ENCODE measurements at places on chromosomes 2 and 18. TPM values are rescaled to one million over a fixed set of nuclear protein-coding genes. Genes with fewer than 3 reads are reported as not detected.

DNA sequence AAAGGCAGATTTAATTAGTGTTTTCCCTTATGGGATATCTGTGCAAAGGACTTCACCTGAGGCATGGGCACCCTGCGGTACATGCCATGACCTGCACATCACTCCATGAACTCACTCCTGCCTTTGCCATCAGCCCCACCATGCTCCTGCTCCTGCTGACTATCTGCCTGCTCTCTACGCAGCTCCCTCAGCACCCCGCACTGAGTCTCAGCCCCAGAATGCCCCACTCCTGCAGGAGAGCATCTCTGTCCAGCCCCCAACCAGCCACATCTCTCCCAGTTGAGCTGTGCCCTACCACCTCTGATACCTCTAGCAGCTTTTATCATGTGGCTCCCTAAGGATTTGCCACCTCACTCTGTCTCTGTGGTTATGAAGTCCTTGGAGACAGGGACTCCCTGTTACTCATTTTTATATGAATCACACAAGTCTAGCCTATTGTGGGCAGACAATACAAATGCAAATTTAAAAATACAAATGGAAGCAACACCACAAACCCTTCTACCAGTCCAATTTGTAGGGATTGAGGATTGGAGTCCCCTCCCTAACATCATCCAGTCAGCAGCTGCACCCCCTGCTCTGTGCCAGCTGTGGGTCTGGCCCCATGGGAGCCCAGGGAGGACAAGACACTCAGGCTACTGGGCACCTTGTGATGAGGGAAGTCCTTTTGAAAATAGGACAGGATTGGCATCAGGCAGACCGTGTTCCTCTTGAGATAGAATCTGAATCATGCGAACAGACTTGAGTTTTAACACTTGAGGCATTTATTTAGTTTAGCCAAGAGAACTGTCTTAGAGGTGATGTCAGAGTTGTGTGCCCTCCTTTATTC lies 689.6 kb upstream of the HS6ST1 start:
- no peak for DNase-seq
- H3K4me3 ChIP-seq, result no peak overlapping the region
- no peaks in the 10 kb centered on the region for H3K4me1 ChIP-seq
- H3K27me3 ChIP-seq, result peaks cover 7% of the 10 kb centered on the region
- no peaks in the 10 kb centered on the region for H3K36me3 ChIP-seq

- no peak overlapping the region for H3K27ac ChIP-seq
- peaks cover 29% of the 10 kb centered on the region for H3K4me1 ChIP-seq
- DNase-seq, result peak; percentile 9
- peaks cover 19% of the 10 kb centered on the region for H3K36me3 ChIP-seq
Measured at GRCh38 chr2:239386872-239387445, 13.9 kb downstream of the HDAC4 start.

GRCh38 chr2:238897911-238898311 lies 50.0 kb downstream of the TWIST2 start:
- peaks cover 1% of the 10 kb centered on the region for H3K4me1 ChIP-seq
- H3K27ac ChIP-seq, result no peak overlapping the region
- DNase-seq, result no peak
- no peak overlapping the region for H3K4me3 ChIP-seq
- no peaks in the 10 kb centered on the region for H3K36me3 ChIP-seq
- no peaks in the 10 kb centered on the region for H3K27me3 ChIP-seq

Gene PCARE
- 0.66 TPM for total RNA-seq

DNA sequence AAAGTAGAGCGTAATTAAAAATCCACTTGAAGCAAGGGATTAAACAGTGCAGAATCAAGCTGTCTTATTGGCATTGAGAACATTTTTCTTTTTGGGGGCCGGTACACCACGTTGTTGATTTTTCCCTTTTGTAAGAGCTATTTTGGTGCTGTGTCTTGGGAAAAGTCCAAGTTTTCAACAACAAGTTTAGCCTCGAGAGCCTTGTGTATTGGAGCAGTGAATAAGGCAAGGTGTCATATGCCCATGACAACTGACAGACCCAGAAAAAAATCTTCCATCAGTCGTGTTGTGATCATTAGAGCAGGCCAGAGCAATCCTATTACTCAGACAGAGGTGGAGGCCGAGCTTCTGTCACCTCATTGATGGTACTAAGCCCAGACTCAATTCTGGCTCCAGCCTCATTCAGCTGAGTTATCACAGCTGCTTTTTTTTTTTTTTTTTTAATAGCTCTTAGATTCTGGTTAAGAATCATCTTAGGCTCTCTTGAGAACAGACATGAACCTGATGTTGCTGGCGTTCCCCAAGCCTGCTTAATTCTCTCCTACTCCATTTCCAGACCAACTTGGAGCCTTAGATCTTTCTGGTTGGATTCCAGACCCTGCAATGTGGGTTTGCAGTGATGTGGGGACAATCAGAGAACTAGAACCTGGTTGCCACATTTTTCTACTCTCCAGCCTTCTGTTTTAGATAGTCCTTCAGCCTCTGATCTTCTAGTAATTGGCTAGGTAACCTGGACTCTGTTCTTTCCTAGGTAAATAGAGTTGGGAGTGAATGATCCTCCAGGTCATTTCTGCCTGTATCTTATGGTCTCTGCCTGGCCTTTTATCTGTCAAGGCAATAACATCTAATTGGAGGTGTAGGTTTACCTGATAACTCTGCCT lies 43.1 kb downstream of the MOGAT1 start:
- no peak overlapping the region for H3K27ac ChIP-seq
- DNase-seq, result no peak
- H3K4me3 ChIP-seq, result no peak overlapping the region
- no peaks in the 10 kb centered on the region for H3K36me3 ChIP-seq
- H3K27me3 ChIP-seq, result no peaks in the 10 kb centered on the region

DNA sequence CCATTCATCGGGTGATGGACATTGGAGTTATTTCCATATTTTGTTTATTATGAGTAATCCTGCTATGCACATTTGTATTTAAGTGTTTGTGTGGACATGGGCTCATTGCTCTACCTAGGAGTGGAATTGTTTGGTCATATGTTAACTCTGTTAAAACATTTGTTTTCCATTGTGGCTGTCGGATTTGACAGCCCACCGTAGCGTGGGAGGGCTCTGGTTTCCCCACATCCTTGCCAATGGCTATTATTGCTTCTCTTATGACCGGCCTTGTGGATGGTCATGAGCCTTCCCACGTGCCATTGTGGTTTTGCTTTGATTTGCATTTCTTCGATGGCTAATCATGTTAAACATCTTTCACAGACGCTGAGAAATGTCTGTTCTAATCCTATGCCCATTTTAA lies 92.0 kb downstream of the ZNF236 start:
- no peaks in the 10 kb centered on the region for H3K36me3 ChIP-seq
- DNase-seq, result no peak
- no peaks in the 10 kb centered on the region for H3K27me3 ChIP-seq
- no peak overlapping the region for H3K4me3 ChIP-seq
- H3K4me1 ChIP-seq, result peaks cover 4% of the 10 kb centered on the region

GRCh38 chr2:150480241-150480640 lies 7.2 kb downstream of the RND3 start:
- H3K4me1 ChIP-seq, result peaks cover 43% of the 10 kb centered on the region
- no peaks in the 10 kb centered on the region for H3K27me3 ChIP-seq
- H3K4me3 ChIP-seq, result no peak overlapping the region
- DNase-seq, result no peak
- no peak overlapping the region for H3K27ac ChIP-seq
- H3K36me3 ChIP-seq, result no peaks in the 10 kb centered on the region

- H3K27ac ChIP-seq, result no peak overlapping the region
- no peaks in the 10 kb centered on the region for H3K36me3 ChIP-seq
- peaks cover 4% of the 10 kb centered on the region for H3K27me3 ChIP-seq
- no peak overlapping the region for H3K4me3 ChIP-seq
- no peak for DNase-seq
Measured at GRCh38 chr2:146540271-146540932, 1304.4 kb upstream of the ACVR2A start.

Gene DDX1
- 255 TPM for total RNA-seq

GRCh38 chr18:2204736-2205135 lies 366.6 kb downstream of the METTL4 start:
- no peak for DNase-seq
- no peaks in the 10 kb centered on the region for H3K36me3 ChIP-seq
- H3K4me1 ChIP-seq, result no peaks in the 10 kb centered on the region
- no peak overlapping the region for H3K4me3 ChIP-seq
- no peak overlapping the region for H3K27ac ChIP-seq
- H3K27me3 ChIP-seq, result no peaks in the 10 kb centered on the region

- no peak for DNase-seq
- H3K36me3 ChIP-seq, result no peaks in the 10 kb centered on the region
- H3K4me3 ChIP-seq, result peak overlapping the region; percentile 91
- peaks cover 6% of the 10 kb centered on the region for H3K27me3 ChIP-seq
Measured at GRCh38 chr2:175005733-175006264, 618 bp upstream of the CHN1 start.

Gene CARF
- 9.1 TPM for total RNA-seq

GRCh38 chr18:43279015-43279744 lies 1.9 kb upstream of the SYT4 start:
- H3K4me1 ChIP-seq, result peaks cover 20% of the 10 kb centered on the region
- H3K27me3 ChIP-seq, result peaks cover 5% of the 10 kb centered on the region
- H3K36me3 ChIP-seq, result no peaks in the 10 kb centered on the region
- peak overlapping the region; percentile 33 for H3K27ac ChIP-seq

DNA sequence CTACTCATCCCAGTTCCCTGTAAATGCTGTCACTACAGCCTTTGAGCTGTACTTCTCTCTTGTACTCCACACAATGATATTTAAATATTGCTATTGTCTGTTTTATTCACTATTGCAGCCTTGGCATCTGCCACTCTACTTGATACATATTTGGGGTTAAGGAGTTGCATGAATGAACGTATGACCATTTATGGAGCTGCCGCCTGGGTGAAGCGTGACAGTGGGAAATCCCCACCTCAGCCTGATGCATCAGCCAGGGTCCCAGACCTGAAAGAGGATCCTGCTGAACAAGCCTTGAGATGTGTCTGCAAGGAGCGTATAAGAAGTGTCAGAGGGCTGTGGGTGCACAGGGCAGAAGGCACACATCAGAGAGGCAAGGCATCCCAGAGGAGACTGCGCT lies 39.1 kb downstream of the MRPL35 start:
- H3K27ac ChIP-seq, result no peak overlapping the region
- H3K36me3 ChIP-seq, result peaks cover 14% of the 10 kb centered on the region
- DNase-seq, result no peak

Gene ARHGAP15
- total RNA-seq, result not detected

Gene UGT1A4
- total RNA-seq, result not detected

- no peak overlapping the region for H3K4me3 ChIP-seq
- no peak for DNase-seq
- H3K27me3 ChIP-seq, result peaks cover 3% of the 10 kb centered on the region
- H3K36me3 ChIP-seq, result no peaks in the 10 kb centered on the region
Measured at GRCh38 chr2:112821142-112821541, 15.4 kb downstream of the IL1B start.

- no peak for DNase-seq
- H3K27ac ChIP-seq, result no peak overlapping the region
- H3K27me3 ChIP-seq, result peaks cover 18% of the 10 kb centered on the region
- H3K4me1 ChIP-seq, result peaks cover 2% of the 10 kb centered on the region
Measured at GRCh38 chr2:120437604-120438000, 91.7 kb downstream of the INHBB start.

DNA sequence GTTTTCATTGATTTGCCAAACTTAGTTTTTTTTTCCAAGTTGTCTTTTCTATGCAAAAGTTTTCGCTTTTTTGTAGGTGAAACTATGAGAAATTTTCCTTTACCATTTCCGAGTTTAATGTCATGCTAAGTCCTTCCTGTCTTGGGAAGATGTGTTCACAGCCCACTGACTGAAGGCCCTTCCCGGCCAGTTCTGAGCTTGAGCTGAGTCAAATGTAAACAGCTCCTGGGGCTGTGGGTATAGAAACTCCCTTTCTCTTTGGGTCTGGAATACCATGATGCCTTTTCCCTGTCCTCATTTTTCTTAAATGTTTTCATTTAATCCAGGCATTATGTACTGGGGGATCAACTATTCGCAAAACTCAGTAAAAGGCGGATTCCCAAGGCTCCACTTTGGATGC lies 69.8 kb upstream of the IL1R1 start:
- no peak overlapping the region for H3K4me3 ChIP-seq
- H3K27me3 ChIP-seq, result peaks cover 3% of the 10 kb centered on the region
- H3K36me3 ChIP-seq, result peaks cover 5% of the 10 kb centered on the region

- H3K27ac ChIP-seq, result no peak overlapping the region
- DNase-seq, result no peak
- no peak overlapping the region for H3K4me3 ChIP-seq
- H3K36me3 ChIP-seq, result peaks cover 3% of the 10 kb centered on the region
- H3K4me1 ChIP-seq, result peaks cover 24% of the 10 kb centered on the region
Measured at GRCh38 chr2:109396202-109397180, 217.3 kb downstream of the SEPTIN10 start.

Gene ZSWIM2
- total RNA-seq, result not detected

Gene L3MBTL4
- 0.32 TPM for total RNA-seq

Gene ANKRD12
- 41.6 TPM for total RNA-seq

- no peak for DNase-seq
- H3K27me3 ChIP-seq, result peaks cover 3% of the 10 kb centered on the region
- peaks cover 4% of the 10 kb centered on the region for H3K36me3 ChIP-seq
- peaks cover 7% of the 10 kb centered on the region for H3K4me1 ChIP-seq
- no peak overlapping the region for H3K27ac ChIP-seq
Measured at GRCh38 chr2:118094503-118094902, 6.2 kb downstream of the INSIG2 start.

Gene FSIP2
- 56.4 TPM for total RNA-seq
